MG63 (cell line): ENCODE measurements at places on chromosomes 11 and 22.

DNA sequence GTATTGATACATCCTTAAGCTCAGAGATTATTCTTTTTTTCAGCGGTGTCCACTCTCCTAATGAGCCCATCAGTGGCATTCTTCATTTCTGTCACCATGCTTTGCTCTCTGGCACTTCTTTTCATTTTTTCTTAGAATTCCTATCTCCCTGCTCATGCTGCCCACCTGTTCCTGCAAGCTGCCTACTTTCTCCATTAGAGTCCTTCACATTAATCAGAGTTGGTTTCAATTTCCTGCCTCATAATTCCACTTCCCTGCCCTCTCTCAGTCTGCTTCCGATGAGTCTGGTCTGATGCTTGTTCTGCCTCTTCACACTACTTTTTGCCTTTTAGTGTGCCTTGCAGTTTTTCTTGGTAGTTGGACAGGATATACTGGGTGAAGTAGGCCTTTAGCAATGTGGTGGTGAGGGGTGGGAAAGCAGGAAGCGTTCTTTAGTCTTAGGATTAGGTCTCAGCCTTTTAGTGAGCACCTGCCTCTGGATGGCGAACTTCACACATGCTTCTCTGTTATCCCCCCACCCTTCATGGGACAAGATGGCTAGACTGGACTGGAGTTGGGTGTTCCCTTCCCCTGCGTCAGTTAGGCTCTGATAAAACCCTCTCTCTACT is 53.6 kb downstream of the CECR2 start:
- DNase-seq: no peak

DNA sequence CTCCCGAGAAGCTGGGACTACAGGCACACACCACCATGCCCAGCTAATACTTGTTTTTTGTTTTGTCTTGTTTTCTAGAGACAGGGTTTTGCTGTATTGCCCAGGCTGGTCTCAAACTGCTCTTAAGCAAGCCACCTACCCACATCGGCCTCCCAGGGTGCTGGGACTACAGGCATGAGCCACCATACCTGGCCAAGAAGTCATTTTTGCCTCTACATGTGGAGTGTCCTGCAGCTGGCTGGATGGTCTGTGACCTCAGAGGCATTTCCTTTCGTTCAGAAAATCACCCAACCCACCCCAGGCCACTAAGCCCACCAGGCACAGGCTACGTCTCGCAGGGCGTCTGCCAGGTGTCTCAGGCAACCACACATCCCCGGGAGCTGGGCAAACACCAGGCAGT is 12.8 kb downstream of the SHANK2 start:
- no peak for DNase-seq

DNA sequence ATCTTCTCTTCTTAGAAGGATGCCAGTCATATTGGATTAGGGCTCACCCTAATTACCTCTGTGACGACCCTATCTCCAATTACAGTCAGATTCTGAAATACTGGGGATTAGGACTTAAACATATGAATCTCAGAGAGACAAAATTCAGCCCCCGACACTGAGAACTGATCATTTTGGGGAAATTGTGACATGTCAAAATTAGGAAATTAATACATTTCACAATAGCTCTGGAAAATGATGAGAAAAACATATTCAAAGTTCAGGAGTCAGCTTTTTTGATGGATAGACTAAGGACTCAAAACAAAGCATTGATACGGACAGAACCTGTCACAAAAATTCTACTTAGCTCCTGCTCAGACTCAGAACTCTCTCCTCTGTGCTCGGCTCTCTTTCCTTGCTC is 40.8 kb downstream of the COMMD9 start:
- no peak for DNase-seq

GRCh38 chr11:7872890-7873289 is 58.2 kb downstream of the OR10A6 start:
- no peak for DNase-seq

DNA sequence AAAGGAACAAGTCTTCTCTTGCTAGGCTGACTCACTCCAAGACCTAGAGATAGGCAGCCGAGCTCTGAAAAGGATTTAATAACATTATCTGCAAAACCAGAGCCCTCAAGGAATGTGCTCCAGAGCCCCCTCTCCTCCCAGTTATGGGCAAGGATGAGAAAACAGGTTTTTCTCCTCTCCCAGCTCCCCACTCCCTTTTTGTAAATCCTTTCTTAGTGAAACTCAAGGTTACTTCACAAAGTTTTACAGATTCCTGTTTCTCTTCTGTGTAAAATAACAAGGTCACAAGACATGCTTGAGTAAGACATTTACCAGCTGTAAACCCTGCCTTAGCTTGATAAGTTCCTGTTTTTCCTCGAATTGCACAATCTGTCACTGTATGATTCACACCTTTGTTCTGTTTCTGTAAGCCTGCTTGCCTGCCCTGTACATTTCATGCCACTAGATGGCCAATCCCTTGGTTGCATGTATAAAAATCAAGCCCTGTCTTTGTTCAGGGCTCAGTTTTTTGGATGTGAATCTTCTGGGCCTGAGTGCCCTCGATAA is 489.4 kb downstream of the KCNA4 start:
- peak; percentile 17 for DNase-seq

- no peak for DNase-seq
Observed at GRCh38 chr11:93520726-93521509, 22.3 kb downstream of the SMCO4 start.

- no peak for DNase-seq
Observed at GRCh38 chr11:74069146-74070046, 60.5 kb upstream of the UCP3 start.

DNA sequence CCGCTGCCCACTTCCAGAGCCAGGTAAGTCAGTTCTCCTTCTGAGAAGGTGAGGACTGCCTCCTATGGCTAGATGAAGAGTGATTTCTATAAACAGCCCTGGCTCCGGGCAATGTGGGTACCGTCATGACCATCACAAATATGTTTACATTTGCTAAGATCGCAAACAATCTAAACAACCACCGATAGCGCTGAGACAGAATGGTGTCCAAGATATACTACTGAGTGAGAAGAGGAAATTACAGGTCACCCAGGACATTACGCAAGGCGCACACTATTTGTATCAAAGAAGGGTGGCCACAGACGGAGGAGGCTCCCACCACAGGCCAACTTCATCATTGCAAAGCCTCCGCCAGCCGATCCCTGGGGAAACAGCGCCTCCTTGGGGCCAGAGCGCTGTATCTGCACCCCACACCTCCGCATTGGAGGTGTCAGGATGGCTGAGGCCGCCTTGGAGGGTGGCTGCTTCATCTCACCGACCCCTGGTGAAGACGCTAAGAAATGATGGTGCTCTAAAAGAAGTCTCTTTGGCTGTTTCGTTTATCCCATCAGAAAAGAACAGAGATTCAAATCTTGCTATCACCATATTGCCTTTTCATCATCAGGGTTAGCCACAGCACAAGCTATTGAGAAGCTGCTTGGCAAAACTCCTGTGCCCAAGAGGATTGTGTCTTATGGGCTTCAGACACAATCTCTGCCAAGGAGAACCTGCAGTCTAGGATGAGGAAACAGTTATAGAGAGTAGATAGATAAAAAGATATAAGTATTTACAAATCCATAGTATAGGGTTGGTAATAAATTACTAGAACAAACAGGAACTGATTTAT is 12.3 kb upstream of the ASRGL1 start:
- peak; percentile 45 for DNase-seq

GRCh38 chr22:32202539-32203180 is 2.2 kb downstream of the RFPL2 start:
- DNase-seq: peak; percentile 49

- no peak for DNase-seq
Observed at GRCh38 chr22:43160497-43161126, 9.3 kb downstream of the TSPO start.

DNA sequence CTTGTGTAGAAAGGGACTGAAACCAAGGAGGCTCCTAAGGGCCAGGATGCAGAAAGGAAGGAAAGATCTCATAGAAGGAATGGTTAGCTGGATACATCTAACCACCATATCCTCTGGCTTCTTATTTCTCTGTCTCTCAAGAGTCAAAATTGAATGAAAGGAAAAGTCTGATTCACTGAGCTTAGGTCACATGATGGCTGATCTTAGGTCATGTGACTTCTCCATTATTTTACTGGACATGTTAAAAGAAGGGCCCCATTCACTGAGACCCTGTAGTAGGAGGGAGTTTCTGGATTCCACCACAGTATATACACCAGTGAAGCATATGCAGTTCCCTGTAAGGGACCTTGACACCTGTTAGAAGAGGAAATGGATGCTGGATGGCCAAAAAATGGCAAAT is 516.6 kb downstream of the NELL1 start:
- no peak for DNase-seq

DNA sequence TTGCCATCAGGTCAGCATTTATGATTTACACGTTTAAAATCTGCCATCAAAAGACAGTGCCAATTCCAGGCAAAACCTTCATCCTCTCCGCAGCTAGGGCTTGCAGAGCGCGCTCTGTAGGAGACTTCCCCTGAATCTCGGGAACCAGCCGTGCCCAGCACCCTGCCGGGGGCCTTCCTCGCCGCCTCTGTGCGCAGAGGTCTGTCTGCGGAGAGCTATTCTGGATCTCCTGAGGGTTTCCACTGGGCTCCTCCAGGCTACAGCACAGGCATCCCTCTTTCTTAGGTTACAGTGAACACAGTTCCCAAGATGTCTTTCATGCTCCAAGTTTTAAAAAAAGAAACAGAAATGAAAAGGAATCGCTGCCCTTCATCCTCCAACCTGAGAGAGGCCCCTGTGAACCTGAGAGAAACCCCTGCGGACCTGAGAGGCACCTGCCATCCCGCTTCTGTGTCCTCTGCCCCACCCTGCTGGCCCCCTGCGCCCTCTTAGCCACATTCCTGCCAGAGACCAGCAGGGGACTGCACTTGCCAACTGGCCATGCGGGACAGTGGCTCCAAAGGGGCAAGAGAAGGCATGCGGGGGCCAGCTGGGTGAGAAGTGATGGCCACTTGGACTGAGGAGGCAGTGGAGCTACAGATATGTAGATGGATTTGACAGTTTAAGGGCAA is 16.1 kb downstream of the TP53AIP1 start:
- DNase-seq: no peak

- DNase-seq: no peak
Observed at GRCh38 chr11:11143849-11144248, 209.2 kb downstream of the CSNK2A3 start.

- DNase-seq: no peak
Observed at GRCh38 chr22:37940698-37941376, 12.6 kb downstream of the C22orf23 start.

DNA sequence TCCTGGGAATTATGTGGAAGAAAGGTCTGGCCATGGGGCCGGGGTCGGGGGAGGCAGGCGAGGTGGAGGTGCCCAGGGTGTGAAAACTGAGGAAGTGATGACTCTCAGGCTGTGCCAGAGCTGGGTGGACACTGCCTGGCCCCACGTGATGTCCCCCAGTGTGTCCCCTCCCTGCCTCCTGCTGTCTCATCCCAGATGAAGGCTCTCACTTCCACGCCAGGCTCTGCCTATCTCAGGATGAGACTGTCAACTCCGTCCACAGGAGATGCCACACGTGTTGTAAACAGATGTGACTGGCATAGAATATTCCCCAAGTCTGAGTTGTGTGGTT is 51.4 kb downstream of the RPS6KA4 start:
- no peak for DNase-seq

DNA sequence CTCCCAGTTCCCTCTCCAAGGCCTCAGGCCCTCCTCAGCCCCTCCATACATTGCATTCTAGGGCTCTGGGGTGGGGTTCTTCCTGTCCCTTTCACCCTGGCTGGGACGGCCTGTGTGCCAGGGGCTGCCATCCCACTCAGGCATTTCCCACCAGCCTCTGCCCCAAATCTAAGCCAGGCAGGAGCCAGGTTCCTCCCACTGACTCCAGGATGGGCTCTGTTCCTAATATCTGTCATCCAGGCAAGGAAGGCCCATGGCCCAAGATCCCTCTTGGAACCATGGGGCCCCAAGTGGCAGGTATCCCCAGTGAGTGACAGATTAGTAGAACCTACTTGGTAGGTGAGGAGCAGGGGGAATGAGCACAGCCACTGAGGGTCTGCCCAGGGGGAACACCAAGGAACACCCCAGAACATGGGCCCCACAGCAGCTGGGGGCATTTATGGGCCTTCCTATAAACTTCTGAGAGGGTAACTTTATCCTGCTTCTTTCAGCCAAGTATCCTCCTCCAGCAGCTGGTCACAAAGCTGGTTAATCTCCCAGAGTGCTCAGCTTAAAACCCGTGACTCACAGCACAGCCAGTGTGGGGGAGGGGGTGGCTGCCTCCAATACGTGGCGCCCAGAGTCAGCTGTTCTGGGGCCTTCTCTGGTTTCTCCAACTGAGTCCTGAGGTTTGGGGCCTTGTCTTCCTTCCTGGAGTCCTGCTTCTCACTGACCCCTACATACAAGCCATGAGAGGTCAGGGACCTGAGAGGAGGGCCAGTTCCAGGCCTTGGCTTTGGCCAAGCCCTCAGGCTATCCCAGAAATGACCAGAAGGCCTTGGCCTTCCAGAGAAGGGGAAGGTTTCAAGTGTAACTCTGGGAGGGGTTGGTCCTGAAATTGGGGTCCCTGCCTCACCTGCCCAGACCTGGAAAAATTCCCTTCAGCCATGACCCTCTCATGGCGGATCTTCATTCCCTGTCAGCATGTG is 19.9 kb upstream of the MYOD1 start:
- DNase-seq: peak; percentile 67

GRCh38 chr11:47916361-47916841 is 64.0 kb upstream of the PTPRJ start:
- DNase-seq: no peak

DNA sequence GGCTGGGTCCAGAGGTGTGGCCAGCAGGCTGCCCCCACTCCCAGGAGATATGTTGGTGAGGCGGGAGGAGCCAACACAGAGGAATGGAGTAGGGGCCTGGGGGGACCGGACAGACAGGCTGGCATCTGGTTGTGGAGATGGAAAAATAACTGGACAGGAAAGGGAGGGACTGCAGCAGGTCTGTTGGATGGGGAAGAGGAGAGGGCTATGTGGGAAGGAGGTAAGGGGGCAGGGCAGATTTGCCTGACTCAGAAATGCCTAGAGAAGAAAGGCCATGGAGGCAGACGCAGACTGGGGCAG is 160.4 kb downstream of the TRIM29 start:
- no peak for DNase-seq

DNA sequence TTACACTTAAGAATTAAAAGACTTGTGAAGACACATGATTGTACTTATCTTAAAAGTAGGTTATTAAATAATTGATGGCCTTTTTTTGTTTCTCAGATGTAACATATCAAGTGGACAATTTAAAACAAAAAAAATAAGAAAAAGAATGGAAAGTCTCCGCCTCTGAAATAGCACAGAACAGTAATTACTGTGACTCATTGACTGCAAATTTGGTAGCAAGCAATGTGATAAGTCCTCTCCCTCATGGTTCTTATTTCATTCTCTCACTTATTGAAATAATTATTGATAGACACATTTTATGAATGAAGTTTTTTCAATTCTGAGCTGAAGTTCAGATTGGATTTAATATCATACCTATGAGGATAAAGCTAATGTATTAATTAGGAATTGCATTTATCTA is 717.9 kb upstream of the LUZP2 start:
- no peak for DNase-seq

- DNase-seq: no peak
Observed at GRCh38 chr11:26254378-26254777, 77.6 kb upstream of the ANO3 start.
